Activated CD4-positive, alpha-beta T cell treated with anti-CD3 and anti-CD28 coated beads for 4 hours (primary cell): ENCODE measurements at places on chromosomes 7 and 10.
A peak's percentile ranks its signal among the peaks of the same experiment; 100 is the strongest.

GRCh38 chr10:100909501-100910263, 3.1 kb upstream of the SLF2 start:
- DNase-seq, result no peak

DNA sequence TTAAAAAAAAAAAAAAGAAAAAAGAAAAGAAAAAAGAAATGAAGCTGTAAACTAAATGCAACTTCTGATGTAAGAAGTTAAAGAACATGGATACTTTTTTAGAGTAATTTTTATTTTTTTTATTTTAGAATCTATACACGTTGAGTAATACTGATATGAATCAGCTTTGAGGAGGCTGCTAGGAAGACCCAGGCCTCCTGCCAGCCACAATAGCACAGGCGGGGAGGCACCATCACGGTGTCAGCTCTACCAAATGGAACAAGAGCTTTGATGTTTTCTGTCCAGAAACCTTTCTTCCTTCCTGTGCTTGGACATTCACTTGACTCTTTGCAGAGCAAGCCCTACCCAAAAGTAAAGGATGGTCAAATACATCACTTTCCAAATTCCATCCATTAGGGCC, 45.3 kb upstream of the EGR2 start:
- DNase-seq, result no peak

DNA sequence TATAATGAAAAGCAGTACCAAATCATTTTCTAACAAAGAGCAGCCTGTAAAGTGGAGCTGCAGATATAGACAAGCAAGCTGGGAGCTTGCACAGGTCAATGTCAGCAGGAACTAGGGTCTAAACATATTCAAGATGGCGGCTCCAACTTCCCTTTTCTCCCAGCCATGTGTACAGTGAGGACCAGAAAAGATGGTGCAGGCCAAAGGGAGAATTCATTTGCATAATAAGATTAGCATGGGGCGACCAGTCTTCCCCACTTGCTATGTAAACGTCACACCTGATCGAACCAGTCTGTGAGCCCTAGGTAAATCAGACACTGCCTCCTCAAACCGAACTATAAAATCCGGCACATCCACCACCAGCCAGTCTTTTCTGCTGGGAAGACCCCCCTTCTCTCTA, 4.4 kb upstream of the RAPGEF5 start:
- no peak for DNase-seq

- no peak for DNase-seq
Measured at GRCh38 chr10:22570733-22571430, 143.5 kb downstream of the PIP4K2A start.

DNA sequence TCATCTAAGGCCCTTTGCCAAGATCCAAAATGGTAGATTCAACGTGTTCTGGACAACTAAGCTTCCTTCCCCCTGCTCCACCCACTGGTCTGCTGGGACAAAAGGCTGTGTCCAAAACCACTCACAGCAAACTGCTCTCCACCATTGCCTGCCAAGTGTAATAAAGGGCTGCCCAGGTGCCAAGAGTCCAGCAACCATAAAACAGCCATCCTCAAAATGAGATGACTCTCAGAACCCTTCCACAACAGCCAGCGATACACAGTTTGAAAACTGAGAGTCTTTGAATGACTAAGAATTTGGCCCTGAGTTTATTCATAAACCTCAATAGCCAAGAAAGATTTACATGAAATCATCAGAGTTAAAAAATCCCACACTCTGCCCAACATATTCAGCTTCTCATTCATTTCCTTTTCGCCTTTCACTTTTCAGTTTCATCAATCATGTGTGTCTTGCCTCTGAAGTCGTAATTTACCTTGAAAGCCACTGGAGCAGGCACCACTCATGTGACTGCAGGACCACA, 658.1 kb upstream of the MGMT start:
- no peak for DNase-seq

DNA sequence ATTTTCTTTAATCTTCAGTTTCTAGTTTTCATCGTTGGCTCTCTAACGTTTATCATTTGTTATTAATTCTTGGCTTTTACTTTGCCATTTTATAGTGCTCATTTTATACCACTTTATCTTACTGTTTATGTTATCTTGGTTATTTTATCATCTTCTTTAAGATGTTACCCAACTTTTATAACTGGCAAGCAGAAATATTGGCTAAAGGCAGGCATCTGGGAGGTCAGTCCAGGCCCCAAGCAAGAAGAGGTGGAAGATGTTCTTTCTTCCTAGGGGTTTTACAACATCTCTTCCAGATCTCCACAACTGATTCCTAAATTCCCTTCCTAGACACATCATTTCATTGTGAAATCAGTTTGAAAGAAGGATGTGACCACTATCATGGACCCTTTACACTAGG, 208.1 kb downstream of the AHR start:
- no peak for DNase-seq

DNA sequence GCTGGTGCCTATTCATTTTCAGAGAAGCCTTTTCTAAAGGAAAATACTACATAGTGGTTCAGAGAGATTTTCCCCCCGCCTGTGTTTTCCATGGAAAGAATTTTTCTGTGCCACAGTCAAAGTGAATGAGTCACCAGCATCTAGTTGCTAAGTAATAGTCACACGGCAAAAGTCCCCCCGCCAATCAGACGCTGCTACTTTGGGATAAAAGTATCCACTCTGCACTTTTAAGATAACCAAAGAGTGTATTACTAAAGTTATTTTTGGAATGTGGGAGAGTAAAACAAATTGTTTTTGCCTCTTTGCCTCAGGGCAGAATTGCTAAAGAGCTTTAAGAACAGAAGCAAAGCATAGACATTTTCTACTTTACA, 23.5 kb downstream of the ABLIM1 start:
- DNase-seq, result no peak

- DNase-seq, result no peak
Measured at GRCh38 chr7:114819616-114820362, 102.1 kb upstream of the MDFIC start.

DNA sequence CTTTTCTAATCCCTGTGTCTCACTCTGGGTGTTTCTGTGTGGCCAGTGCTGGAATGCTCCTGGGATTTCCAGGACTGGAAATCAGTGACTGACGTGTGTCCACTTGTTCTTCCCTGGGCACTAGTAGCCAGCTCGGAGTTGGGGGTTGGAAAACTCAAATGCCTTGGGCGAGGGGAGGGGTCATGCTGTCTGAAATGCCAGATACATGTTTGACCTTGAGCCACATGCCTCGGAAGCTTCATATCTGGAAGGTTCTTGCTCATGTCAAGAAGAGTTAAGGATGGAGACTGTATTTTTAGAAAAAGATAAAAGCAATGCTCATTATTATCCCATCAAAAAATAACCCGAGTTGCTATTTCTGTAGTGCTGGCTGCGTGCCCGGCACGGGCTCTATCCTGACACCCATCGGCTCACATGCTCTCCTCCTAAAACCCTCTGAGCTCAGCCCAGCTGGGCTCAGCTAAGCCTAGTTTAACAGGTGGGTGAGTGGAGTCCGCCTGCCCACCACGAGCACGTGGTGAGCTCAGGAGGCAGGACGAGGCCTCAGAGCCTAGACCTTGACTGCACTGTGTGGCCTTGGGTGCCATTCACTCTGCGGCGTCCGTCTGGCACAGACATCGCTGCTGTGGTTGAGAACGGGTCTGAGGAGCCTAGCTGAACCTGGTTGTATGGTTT, 6.4 kb downstream of the DPYSL4 start:
- DNase-seq, result no peak

GRCh38 chr10:96642973-96643372, 56.2 kb upstream of the TM9SF3 start:
- peak; percentile 29 for DNase-seq

DNA sequence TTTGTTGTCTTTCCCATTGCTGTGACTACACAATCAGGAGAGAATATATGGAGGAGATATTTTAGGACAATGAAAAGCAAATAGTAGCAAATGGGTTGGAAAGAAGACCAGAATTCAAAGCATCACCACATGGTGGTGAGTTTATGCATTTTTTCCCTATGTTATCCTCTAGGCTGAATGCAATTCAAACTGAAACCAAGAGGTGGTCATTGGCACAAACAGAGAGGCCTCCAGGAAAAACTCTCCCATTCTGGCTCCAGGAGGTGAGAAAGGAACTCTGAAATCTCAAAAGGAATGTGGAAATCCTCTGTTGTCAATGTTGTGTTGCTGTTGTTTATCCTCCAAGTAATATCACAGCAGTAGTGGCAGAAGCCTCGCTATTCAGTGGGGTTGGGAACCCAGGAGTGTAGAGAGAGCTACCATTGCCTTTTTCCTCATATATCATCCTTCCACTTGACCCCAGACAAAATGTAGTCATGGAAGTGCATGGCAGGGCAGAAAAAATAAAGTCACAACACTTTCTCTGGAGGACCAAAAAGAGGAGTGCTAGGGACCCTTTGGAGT, 819.1 kb downstream of the GRID1 start:
- DNase-seq, result no peak

DNA sequence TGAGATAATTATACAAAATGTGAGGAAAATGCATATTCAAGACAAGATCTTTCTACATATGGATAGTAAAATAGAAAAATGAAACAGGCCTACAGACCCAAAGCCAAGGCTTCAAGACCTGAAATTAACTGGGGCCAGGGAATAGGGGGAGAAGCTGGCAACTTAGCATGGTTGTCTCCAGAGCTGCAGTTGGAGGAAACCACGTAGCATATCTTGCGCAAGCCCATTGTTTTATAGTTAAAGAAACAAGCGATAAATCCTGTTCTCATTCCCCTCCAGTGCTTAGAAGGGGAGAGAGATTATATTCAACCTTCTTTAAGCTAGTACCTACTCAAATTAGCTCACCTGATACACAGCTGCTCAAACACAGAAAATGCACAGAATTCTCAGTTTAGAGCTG, 197.1 kb downstream of the SORCS1 start:
- DNase-seq, result no peak

- DNase-seq, result no peak
Measured at GRCh38 chr7:5633161-5634106, 148.0 kb downstream of the RNF216 start.

DNA sequence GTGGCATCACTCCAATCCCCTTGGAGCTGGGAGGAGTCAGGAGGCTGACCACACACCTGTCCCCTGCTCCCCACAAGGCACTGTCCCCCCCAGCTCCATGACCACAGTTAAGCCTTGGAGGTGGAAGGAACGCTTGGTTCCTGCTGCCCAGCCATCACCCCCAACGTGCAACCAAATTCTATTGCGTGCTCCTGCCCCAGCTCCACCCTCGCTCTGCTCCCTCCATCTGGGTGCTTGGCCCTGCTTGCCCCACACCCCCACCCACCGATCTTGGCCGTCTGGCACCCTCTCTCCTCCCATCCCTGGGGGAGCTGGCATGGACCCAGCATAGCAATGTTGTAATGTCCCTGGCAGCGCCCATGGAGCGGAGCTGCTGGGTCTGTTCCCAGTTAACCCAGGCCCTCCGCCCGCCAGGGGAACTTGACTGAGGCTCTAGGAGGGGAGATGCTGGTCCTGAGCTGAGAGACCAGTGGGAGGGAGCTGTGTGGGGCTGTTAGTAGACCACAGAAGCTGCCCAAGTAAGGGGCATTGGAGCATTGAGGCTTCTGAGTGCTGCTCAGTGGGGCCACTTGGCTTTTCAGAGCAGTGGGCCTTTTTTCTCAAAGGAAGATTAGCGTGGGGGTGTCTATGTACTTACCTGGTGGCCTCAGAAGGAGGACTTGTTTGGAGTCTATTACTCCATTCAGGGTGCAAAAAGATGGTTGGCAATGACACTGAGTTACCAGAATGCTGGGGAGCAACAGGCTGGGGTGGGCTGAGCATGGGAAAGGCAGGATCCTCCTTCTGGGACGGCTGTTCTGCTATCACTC, 1.1 kb downstream of the EPHB6 start:
- DNase-seq, result no peak

- no peak for DNase-seq
Measured at GRCh38 chr7:55449205-55449991, 84.3 kb downstream of the LANCL2 start.
